ENCODE measurements at places on chromosomes 12 and 14.
A peak's percentile ranks its signal among the peaks of the same experiment; 100 is the strongest.

GRCh38 chr12:109589240-109589590, 15.6 kb downstream of the MVK start:
- no peak for DNase-seq

GRCh38 chr12:125372085-125372484, 306.9 kb downstream of the AACS start:
- DNase-seq, result no peak

DNA sequence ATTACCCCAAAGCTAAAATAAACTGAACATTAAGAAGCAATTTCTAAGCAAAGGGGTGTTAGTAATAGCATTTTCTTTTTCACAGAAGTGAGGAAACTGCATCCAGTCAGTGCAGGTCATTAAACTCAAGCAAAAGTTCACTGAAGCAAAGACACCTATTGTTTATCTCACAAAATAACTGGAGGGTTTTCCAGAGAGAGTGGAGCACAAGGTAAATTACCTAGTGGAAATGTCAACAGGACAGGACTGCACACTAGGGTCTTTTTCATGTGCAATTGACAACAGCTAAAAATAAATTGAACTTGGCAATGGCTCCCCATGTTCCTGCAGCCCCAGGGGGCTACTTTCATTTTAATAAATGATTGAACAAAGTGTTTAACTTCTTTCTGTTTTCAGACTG, 742.0 kb downstream of the GALC start:
- DNase-seq, result peak; percentile 30

DNA sequence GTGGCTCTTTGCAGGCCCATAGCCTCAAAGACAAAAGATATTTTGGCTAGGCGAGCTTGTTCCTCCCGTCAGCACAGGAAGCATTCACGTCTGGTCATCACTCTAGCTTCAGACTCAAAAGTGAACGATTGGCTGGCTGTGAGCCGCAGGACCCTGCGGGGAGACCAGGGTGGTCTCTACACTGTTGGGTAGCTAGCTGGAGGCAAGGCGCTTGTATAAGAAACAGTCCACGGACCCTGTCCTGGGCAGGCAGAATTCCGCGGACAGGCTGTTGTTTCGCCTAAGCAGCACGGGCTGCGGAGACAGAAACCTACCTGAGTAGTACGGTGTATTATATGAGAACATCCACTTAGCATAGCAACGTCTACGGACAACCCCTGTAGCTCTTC, 29.6 kb downstream of the WBP11 start:
- DNase-seq, result no peak
